CD14-positive monocyte (primary cell): ENCODE measurements at places on chromosomes 3 and 15.
A peak's percentile ranks its signal among the peaks of the same experiment; 100 is the strongest.

DNA sequence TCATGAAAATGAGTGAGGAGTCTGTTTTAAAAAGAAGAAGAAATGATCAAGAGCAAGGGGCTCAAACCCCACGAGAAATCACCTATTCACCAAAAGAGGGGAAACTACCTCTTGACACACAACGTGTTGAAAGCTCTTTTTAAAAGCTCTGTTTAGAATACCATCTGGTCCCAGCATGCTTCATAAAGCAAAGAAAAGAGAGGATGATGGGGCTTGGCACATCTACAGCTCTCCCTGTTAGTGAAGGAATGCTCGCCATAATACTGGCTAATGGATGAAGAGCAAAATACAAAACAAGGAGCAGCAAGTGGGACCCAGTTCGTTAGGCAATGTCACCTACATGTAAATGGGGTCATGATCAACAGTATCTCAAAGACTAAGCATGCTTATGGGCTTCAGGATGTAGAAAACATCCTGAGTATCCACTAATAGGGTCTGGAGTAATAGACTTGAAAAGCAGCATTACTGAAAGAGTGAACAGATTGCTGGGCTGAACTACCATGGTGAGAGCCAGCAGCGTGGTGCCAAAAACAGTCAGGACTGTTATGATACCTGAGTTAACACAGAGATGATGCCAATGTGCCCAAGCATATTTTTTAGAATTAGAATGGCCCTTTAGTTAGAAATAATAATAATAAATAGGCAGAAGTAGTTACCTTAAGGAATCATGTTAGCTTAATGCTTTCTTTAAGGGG lies 159.7 kb upstream of the POU1F1 start:
- DNase-seq, result no peak

- DNase-seq, result peak; percentile 80
Observed at GRCh38 chr3:108223928-108224327, 1.7 kb upstream of the IFT57 start.

GRCh38 chr3:138470687-138471086 lies 36.3 kb downstream of the ESYT3 start:
- no peak for DNase-seq

- no peak for DNase-seq
Observed at GRCh38 chr3:67381667-67382272, 272.6 kb downstream of the SUCLG2 start.

DNA sequence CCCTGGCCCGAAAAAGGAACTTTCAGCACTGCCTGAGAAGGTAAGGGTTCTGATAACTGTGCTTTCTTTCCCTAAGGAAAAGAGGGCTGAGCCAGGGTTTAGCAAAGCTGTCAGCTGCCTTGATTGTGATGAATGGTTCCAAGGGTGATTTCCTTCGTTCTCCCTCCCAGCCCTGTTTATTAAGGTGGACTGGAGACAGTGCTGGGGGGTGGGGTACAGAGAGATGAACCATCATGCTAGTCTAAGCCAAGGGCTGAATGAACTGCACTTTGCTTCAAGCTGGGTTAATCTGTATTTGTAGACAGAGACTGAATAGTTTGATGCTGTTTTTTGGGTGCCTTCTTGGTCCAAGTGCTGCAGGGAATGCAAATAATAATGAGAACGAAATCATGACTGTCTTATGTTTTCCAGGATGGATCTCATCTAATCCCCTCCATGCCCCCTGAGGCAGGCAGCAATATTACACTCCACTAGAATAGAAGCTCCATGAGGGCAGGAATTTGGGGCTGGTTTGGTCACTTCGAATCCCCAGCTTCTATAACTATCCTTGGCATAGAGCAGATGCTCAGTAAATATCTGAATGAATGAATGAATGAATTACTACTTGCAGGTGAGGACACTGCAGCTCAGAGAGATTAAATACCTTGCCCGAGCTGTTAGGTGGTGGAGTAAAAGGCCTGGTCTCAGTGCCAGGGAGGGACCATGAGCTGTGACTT lies 10.9 kb downstream of the PXYLP1 start:
- no peak for DNase-seq

GRCh38 chr3:14188041-14188754 lies 9.6 kb downstream of the LSM3 start:
- no peak for DNase-seq

DNA sequence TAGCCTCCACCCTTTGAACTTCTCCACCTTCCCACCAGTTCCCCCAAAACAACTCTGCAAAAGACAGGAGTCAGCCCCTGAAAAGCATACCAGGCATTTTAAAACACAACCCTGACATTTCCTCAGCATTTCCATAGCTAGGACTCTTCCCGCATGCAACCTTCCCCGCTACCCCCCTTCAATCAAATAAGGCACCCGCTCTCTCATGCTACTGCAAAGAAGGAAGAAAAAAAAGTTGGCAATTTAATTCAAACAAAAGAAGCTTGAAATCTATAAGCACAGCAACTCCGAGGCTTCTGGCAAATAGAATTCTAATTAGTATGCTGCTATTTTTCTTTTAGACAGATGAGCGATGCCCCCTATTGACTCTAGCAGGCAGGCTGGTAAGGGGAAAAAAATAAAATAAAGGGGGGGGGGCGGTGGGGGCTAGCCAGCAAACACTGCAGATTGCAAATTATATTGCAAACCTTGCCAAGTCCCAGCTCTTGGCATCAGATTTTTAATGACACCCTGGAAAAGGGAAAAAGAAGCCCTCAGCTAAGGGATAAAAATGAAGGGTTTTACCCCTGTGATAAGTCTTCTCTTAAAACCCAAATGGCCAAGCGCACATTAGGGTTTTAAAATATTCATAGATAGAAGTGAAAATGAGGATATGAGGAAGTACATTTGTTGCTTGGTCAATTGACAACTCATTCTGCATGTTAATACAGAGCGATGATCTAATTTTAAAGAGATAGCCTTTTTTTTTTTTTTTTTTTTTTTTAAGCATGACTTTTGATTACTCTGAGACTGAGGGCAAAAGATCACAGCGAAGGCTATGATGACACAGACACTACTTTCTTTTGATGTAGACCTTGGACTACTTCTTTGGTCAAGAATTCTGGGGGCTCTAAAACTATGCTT lies 255.2 kb downstream of the NR2F2 start:
- peak; percentile 79 for DNase-seq

DNA sequence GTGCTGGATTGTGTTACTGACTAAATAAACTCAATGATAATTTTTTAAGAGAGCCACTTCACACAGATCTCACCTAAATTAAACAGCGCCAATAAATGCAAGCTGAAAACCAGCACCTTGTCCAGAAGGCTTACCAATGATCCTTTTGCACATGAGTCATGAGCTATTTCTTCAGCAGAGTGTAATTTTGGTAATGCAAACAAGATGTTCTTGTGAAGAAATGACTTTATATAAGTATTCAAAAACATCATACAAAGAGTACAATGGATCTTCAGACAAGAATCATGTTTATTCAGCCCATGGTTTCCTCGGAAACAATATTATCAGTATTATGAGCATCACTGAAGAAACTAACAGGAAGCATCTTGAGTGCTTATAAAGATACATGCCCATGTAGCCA lies 263.8 kb upstream of the UBE2E2 start:
- DNase-seq, result no peak

DNA sequence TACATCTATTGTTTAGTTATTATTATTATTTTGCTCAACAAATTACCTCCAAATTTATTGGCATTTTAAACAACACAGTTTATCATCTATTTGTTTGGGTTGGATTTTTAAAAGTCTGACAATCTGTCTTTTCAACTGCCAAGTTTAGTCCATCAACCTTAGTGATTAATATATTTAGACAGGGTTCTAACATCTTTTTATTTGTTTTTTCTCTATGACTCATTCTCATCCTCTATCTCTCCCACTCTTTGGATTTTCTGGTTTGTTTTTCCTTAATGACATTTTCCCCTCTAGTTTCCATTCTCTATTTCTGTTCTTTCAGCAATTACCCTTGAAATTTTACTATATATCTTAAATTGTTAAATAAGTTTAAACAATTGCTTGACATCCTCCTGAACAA lies 41.9 kb downstream of the EMC4 start:
- no peak for DNase-seq

DNA sequence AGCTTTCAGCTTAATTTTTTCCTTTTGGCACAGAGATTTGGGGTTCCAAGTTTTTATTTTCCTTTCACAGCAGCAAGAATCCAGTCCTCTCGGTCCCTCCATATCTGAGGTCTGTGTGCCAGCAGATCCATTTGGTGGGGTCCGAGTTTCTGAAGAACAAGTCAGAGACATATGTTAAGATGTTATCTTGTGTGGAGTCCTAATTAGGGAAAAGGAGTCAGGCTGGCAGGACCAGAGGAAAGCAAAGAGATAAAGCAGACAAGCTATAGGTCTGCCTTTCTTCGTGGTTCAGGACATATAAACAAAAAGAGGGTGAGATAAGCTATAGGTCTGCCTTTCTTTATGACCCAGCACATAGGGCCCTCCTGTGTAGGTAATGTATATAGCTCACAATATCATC lies 54.9 kb downstream of the TMED3 start:
- DNase-seq, result no peak

- DNase-seq, result no peak
Observed at GRCh38 chr3:51379746-51380455, 5.2 kb upstream of the MANF start.

- no peak for DNase-seq
Observed at GRCh38 chr3:185709251-185709955, 115.4 kb downstream of the IGF2BP2 start.

DNA sequence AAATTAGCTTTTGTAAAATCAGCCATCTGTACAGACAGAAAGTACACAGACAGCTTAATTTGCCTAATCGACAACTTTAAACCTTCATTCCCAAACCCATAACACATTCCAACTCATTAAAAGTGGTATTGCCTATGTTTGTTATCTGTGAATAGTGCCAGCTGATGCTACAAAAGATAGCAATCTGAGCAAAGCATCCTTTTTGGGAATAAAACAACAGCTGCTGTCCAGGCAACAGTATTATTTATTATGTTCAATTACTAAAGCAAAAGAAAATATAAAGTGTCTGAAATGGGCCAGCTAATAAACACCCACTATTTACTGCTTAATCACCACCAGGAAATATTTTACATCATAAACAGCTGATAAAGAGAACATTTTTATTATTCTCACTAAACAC lies 134.8 kb upstream of the ABI3BP start:
- DNase-seq, result no peak

DNA sequence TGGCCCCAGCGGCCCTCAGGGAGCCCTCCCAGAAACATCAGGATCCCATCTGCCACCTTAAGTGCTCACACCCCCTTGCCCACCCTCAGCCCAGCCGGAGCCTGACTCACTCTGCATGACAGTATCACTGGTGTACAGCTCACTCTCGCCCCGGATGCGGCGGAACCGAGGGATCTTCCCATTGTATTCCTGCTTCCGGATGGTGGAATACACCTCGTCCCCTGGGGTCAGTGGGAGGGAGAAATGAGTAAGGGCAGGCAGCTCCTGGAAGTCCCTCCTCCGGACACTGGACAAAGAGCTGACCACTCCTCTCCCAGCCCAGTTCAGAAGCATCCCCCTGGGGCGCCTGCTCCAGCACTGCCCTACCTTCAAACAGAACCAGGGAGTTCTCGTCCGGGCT lies 16.5 kb downstream of the SEMA7A start:
- DNase-seq, result no peak

DNA sequence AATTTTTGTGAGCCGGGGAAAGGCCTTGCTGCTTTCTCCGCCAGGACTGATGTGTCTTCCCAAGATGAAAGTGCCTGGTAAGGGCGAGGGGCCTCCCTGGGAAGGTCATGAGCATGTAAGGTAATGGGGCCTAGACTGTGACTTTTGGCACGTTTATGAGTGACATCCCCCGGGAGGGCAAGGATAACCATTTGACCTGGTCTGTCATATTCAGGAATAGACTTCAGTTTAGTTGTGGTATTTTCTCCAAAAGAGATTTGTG lies 631 bp upstream of the CNBP start:
- peak; percentile 18 for DNase-seq

GRCh38 chr15:58232281-58233065 lies 94.3 kb downstream of the AQP9 start:
- peak; percentile 72 for DNase-seq

GRCh38 chr15:47964229-47964628 lies 156.6 kb upstream of the SLC24A5 start:
- DNase-seq, result no peak

GRCh38 chr15:77402740-77403379 lies 17.0 kb downstream of the PEAK1 start:
- DNase-seq, result no peak

DNA sequence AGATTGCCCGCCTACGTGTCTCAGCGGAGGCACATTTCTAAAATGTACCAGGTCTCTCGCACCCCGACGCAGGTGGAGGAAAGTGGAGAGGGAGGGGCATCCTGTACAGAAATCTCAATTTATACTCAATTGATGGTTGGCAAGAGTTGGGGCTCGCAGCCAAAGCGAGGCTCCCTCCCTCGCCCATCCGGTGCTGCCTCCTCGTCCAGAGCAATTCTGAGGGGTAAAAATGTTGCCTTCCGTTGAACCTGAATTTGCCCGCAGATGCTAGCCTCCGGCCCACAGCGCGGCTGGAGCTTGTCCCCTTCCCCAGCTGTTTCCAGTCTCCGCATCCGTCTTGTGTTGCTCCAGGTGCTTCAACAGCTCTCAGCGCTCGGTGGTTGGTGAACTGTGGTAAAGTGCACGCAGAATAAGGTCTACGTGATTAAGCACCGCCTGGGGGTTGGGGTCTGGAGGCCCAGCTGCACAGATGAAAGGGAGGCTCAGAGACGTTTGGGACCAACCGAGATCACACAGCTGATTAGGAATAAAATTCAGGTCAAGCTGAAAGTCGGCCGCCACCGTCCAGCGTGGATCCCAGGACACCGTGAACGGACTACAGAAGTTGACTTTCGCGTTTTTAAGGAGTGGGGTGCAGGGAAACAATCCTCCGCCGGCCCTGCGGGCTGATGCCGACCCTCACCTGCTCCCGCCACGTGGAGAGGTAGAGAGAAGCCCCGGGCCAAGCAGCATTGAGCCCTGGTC lies 846 bp upstream of the POLG start:
- no peak for DNase-seq

DNA sequence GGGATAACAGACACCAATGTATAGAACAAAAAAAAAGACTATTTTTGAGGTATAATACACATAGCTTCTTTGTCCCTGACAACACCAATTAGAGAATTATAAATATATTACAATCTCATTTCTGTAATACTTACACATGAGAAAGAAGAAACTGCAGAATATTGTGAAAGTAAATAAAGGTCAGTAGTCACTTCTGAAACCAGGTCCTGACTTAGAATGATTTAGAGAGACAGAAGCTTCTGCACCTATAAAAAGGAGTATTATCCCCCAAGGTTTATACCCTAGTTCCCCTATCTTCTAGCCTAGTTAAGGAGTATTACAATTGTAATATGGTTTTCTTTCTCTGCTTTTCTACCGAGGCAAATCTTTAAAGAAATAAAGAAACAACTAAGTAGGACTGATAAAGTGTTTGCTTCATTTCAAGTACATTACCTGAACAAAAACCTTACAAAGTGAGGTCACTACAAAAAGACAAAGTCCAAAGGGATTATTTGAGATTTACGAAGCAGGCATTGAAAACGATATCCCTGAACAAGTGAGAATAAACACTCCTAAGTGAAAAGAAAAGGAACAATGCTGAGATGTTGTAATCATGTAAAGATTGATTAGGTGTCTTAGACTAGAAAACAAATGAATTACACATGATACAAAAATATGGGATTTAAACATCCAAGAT lies 103.0 kb downstream of the GBE1 start:
- no peak for DNase-seq

- DNase-seq, result no peak
Observed at GRCh38 chr3:126117786-126118185, 33.9 kb upstream of the SLC41A3 start.
